Stimulated activated CD8-positive, alpha-beta memory T cell treated with anti-CD3 and anti-CD28 coated beads, Interleukin-4, amount 100 ng/mL, for 1 hour (primary cell): ENCODE measurements at places on chromosomes 7 and 10.

GRCh38 chr7:70788276-70788675 is 343.7 kb upstream of the GALNT17 start:
- no peak for DNase-seq

DNA sequence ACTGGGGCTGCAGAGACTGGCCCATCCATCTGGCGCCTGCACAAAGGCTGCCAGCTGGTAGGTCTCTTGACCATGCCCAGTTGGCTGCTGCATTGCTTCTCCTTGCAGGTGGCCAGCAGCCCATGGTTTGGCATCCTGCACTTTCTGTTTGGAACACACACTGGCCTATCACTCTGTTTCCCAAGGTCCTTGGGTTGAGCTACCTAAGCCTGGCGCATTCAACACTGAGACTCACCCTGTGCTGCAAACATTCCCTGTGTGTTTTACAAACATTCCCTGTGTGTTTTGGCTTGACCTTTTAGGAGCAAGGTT is 55.5 kb downstream of the TACR2 start:
- no peak for DNase-seq

GRCh38 chr10:57420881-57421280 is 846.8 kb downstream of the IPMK start:
- no peak for DNase-seq

DNA sequence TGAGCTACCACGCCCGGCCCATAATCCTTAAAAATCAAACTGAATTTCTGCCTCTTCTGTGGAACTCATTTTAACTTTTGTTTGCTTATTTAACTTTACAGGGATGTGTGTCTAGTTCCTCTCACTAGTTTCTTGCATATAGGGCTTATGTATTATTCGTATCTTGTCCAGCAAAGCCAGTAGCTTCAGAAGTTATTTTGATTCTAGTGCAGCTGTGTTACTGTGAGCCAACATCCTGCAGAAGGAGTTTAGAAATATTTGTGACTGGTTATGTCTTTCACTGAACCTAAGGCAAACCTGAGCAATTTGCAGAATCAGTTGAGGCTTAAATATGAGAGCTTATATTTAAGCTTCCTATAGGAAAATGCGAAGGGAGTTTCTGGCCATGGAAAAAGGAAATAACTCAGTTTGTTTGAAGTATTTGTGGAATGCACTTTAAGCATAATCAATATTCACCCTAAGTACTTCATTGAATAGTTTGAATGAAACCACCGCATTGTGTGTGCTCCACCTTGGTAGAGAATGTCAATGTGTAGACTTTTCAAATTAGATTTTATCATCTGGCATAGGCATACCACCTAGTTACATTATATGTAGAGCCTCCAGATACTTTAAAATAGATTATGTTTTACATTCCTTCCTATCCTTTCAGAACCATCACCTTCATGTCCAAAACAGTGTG is 90.8 kb downstream of the MCU start:
- no peak for DNase-seq

DNA sequence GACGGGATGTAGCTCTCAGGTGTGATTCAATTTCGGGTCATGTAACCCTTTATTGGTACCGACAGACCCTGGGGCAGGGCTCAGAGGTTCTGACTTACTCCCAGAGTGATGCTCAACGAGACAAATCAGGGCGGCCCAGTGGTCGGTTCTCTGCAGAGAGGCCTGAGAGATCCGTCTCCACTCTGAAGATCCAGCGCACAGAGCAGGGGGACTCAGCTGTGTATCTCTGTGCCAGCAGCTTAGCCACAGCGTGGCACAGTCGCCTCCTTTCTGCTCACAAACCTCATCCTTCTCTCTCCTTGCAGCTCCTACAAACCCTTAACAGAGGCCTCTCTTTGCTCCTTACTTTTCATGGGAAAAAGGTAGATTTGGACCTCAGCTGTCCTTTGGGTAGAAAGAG is 197.5 kb upstream of the PRSS58 start:
- DNase-seq: no peak
